ENCODE measurements at places on chromosomes 6 and 20.

DNA sequence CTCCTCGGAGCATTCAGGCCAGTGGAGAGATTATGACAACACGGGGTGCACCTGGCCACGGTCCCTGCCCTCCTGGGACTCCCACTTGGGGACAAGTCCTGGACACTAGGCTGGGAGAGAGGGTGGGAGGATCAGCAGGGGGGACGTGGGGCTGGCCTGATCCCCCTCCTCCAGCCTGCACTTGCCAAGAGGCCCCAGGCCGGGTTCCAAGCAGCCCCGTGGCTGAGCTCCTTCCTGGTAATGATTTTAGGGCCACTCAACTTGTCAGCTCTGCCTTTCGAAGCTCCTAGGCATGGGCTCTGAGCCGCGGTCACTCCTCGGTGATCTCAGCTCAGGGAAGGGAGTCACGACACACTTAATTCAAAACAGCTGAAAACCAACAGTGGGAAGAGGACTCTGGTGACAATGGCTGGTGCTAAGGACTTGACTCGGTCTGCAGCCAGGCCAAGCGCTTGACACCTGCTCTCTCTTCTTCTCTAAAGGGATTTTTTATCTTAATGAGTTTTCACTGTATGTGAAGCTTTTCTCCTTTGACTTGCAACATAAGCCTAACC, 161.7 kb downstream of the BMP7 start:
- no peak for DNase-seq

DNA sequence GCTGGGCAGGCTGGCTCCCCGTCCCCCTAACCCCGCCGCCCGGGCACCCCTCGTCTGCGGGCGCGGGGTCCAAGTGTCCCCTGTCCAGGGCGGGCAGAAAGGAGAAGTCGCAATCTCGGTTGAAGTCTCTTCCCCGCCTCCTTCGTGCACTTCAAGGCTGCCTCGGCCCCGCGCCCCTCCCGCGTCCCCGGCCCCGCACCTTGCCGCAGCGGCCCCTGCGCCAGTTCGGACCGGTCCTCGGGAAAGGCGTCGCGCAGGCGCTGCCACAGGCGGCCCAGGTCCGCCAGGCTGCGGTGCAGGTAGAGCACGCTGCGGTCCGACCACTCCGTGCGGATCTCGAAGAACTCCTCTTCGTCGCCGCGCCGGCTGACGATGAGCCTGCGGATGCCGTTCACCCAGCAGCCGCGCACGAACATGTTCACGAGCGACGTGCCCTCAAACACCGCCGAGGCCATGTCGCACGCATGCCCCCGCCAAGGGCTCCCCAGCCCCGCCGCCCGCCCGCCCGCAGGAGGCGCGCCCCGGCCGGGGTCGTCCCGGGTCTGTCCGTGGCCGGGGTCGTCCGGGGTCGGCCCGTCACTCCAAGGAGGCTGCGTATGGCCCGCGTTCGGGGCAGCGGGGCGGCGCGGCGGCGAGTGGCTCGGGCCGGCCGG, at the start of gene PXDC1:
Gene PXDC1 (minus strand): TSS at position 637 of the 653 bp plus-strand sequence. CDS start 182 bp downstream, at position 455.
- DNase-seq = no peak

GRCh38 chr20:45818239-45818638, 5.8 kb downstream of the UBE2C start:
- no peak for DNase-seq

GRCh38 chr20:16624106-16624505, 50.9 kb upstream of the KIF16B start:
- DNase-seq = no peak

GRCh38 chr20:56955680-56956079, 310.8 kb downstream of the BMP7 start:
- DNase-seq = no peak

- no peak for DNase-seq
Observed at GRCh38 chr20:37421988-37422387, 76.0 kb downstream of the SRC start.

DNA sequence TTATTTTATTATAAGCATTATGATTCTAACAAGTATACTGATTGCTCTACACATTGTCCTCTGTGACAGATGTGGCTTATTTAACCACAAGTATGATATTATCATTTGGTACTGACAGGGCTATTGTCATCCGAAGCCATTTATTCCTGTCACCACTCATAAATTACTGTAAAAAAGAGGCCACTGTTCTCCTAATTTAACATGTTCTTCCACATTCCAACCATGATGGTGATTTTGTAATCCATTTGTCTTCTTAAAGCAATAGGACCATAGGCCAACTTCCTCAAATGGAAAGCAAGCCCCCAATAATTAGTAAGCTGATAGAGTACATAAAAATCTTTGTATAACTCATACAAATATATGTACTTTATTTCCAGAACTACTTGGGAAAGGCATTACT, 50.6 kb downstream of the FUT9 start:
- DNase-seq = no peak

GRCh38 chr6:26170951-26171841, 84.0 kb downstream of the HFE start:
- no peak for DNase-seq

- no peak for DNase-seq
Observed at GRCh38 chr20:14761903-14762302, 424.5 kb upstream of the FLRT3 start.

DNA sequence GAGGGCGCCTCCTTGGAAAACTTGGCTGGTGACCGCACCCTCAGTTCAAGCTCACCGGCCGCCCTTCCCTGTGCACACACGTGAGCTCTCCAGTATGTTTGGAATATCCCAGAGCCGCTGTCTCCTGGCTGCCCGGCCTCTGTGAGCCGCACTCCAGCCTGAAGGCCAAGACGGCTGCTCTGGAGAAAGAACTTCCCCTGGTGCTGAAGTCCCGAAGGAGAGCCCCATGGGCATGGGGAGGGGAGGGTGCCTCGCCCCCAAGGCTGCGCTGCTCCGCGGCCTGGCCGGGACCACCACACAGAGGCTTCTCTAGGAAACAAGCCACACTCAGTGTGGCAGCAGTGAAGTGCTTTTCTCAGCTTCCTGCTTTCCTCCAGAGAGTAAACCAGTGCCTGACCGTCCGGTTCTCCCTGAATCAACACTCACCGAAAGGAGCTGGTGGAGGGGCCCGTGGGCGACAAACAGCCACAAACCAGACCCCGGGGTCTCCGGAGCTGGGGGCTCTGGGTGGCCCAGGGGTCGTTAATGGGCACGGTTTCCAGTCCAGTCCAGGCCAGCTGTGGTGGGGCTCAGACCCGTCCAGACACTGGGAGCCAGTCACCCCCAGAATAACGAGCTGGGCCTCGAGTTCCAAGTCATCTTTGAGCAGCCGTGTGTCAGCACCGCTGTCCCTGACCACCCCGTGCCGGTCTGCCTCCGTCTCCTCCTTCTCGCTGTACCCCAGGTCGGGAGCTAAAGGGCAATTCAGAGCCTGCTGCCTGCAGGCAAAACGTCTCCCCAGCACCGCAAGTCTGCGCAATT, 87.4 kb upstream of the BHLHE23 start:
- no peak for DNase-seq

GRCh38 chr6:32170294-32170693, 5.6 kb downstream of the AGPAT1 start:
- no peak for DNase-seq

DNA sequence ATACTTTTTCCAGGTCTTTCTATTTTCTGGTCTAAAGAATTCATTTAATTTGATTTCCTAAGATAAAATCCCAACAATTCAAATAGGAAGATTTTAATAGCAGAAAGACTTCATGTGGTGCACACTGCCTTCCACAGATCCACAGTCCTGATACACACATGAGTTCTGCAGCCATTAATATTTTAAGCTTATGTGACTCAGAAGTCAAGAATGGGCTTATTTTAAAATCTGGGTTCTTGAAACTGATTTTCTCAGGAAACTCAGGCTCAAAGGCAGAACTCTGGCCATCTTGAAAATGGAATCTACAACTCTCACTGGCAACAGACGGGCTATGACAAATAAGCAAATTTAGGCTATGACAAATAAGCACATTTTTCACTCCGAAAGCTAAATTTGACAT, 88.2 kb downstream of the COL12A1 start:
- no peak for DNase-seq

DNA sequence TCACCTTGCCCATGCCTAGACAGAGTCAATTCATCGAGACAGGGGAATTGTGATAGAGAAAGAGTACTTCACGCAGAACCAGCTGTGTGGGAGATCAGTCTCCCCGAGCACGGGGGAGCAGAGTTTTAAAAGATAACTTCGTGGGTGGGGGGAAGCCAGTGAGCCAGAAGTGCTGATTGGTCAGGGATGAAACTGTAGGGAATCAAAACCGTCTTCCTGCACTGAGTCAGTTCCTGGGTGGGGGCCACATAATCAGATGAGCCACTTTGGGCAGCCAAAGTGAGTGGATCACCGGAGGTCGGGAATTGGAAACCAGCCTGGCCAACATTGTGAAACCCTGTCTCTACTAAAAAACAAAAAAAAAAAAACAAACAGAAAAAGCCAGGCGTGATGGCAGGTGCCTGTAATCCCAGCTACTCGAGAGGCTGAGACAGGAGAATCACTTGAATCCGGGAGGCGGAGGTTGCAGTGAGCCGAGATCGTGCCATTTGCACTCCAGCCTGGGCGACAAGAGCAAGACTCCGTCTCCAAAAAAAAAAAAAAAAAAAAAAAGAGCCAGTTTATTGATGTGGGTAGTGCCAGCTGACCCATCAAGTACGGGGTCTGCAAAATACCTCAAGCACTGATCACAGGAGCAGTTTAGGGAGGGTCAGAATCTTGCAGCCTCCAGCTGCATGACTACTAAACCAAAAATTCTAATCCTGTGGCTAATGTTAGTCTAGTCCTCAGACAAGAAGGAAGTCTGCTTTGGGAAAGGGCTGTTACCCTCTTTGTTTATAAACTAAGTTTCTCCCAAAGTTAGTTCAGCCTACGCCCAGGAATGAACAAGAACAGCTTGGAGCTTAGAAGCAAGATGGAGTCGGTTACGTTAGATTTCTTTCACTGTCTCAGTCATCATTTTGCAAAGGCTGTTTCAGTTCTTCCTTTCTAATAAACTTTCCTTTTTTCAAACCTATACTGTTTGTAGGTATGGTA, 3.9 kb upstream of the TRIM39 start:
- no peak for DNase-seq

GRCh38 chr6:75091467-75092190, 114.2 kb downstream of the COL12A1 start:
- no peak for DNase-seq

DNA sequence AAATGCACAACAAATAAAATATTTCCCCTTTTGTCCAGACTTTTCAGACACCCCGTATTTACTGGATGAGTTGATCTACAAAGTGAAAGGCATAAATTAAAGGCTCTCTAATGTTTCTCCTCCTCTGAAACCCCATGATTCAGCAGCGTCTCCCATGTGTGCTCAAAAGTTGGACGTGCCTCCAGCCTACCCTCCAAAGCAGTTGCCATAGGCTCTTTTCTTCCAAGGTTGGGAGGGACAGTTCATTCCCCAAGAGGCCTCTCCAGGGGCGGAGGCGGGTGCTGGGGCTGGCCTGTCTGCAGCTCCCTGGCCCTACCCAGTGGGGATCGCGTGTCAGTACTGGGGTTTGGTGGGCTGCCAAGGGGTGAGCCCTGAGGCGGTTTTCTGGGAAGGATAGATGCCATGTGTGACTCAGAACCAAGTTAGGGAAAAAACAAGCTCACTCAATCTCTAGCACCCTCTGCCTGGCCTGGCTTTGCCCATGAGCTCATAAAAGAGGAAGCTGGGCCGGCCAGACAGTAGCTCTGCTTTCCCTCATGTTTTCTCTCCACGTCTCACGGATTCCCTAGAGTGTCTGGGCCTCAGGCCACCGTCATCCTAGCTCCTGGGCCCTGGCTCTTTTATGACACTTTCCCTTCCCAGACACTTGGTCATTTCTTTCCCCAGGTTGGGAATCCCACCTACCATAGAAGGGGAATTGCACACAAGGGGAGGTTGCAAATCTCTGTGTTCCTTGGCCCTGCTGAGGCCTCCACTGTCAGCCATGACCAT, 8.0 kb upstream of the IER3 start:
- no peak for DNase-seq

- DNase-seq = no peak
Observed at GRCh38 chr6:1929931-1930330, 315.5 kb downstream of the GMDS start.

GRCh38 chr20:35523298-35523888, 6.1 kb downstream of the C20orf173 start:
- no peak for DNase-seq

- no peak for DNase-seq
Observed at GRCh38 chr6:13034316-13034715, 294.0 kb downstream of the TBC1D7 start.

- DNase-seq = peak; percentile 79
Observed at GRCh38 chr6:31737991-31738979, 1.5 kb upstream of the MSH5 start.

DNA sequence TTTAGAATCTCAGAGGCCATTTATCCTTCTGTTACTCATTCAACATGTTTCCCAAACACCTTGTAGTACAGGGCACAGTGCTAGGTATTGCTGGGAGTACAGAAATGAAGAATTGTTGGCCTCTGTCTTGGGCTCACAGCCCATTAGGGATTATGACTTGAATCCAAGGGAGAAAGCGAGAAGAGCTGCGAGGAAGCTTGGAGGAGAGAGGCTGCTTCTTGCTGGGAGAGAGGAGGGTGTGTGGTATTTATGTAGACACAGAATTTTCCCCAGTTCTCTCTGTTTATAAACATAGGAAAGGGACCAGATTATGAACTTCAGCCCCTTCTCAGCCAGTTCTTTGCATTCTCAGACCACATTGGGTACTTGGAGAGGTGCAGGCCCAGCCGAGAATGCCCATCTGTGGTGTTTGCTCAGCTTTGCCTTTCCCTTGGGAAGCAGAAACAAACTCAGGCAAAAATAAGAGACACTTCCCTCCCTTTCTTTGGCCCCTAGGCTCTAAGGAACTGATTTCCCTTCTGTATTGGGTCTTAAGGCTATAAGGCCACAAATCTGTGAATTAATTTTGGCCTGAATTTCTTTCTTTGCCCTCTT, 17.9 kb downstream of the CHMP4B start:
- no peak for DNase-seq

- no peak for DNase-seq
Observed at GRCh38 chr20:32077190-32077589, 25.1 kb downstream of the HCK start.

DNA sequence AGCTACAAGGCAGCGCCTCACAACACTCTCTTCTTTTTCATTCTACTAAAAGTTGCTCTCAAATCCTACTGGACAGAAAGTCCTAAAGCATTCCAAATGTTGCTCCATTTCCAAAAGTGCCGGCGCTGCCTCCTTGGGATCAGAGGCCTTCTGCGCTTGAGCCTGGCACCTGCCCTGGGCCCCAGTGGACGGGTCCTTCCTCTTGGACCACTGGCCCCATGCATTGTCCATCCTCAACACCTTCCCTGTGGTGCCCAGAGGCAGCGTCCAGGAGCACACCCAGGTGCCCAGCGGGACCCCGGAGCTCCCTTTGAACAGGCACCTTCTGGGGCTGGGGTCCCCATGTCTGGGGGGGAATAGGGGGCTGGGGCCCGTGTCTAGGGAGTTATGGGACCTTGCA, 205.2 kb downstream of the ERMARD start:
- no peak for DNase-seq

GRCh38 chr6:109793792-109794191, 102.7 kb downstream of the FIG4 start:
- DNase-seq = peak; percentile 19

- no peak for DNase-seq
Observed at GRCh38 chr6:129672881-129673631, 36.9 kb downstream of the ARHGAP18 start.

Measured in left kidney (tissue), 8 donors.